ENCODE measurements at places on chromosomes 6 and 20.

DNA sequence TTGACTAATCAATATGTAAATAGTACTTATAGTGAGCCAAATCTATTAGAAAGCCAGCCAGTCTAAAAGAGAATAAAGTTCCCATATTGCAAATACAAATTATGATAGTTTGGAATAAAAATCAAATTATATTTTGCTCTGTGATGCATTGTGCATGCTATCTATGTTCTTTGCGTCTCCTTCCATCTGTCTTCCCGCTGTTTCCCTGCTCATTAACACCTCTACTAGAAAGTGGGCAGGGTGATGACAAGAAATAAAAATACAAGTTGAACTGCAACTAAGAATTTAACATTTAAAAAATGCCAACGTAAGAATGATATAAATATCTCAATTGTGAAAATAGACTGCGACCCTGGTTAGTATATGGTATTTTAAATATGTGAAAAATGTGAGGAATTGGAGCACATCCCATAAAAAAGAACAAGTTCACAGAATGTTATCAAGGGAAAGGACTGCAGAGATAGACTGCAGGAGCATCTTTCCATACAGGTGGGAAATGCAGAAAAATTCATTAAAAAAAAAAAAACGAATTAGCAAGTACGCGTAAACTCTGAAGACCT lies 157.6 kb upstream of the PDE7B start:
- no peak for DNase-seq

DNA sequence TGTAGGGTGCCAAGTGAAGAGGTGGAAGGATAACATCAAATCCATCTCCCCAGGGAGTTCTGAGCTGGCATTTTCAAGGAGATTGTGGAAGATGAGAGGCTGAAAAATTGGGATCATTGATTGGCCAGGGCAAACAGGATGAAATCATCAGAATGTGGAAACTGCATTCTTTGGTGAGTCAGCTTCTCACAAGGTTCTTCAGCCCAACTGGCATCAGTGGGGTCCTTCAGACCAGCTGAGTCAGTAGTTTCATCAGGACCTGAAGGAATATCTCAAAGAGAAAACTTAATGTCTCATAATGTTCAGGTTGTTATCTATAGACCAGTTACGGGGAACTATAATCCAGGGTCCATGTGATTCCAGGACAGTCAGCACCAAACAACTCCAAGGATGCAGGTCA lies 195.8 kb downstream of the HAO1 start:
- no peak for DNase-seq

- DNase-seq, result no peak
Measured at GRCh38 chr20:25082498-25082873, 545 bp upstream of the VSX1 start.

DNA sequence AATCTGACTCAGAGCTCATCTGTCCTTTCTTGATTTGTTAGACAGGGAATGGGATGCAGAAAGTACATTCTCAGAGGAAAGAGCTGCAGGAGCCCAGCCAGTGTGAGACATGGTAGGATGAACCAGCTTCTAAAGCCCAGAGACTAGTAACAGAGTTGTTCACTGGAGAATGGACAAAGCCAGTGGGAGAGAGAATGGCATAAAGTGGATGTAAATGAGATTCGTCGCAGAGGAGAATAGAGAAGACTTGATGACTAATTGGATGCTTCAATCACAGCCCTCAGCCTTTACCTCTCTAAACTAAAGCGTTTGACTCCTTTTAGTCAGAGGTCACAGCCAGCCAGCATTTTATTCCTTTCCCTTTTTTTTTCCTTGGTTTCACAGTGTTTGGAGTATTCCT lies 25.5 kb upstream of the L3MBTL3 start:
- DNase-seq, result no peak

GRCh38 chr6:96468281-96468680 lies 53.3 kb upstream of the UFL1 start:
- no peak for DNase-seq

DNA sequence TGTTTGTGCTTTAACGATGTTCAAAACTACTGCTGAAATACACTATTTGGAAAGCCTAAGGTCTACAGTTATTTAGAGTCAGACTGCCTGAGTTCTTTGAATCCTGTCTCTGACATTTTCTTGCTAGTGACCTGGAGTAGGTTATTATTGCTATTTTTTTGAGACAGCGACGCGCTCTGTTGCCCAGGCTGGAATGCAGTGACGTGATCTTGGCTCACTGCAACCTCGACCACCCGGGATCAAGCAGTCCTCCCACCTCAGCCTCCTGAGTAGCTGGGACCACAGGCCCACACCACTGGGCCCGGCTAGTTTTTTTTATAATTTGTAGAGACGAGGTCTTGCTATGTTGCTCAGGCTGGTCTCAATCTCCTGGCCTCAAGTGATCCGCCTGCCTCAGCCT lies 96.6 kb downstream of the TIAM2 start:
- DNase-seq, result no peak

DNA sequence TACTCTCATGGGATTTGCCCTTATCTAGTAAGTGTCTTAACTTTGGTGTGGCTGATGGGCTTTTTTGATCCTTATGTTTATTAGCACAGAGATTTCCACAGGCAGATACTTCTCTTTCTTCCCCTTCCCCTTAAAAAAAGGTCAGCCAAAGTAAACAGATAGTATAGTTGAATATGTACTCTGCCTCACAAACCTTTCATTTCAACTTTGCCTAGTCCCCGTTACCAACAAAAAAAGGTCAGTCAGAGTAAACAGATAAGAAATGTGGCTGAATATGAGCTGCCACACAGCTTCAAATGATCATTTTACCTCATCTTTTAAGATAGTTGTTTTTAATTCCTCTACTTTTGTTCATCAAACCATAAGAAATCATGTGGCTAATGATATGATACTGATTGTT lies 34.1 kb upstream of the SLC35D3 start:
- no peak for DNase-seq
